ENCODE measurements at places on chromosomes 5 and 9.

DNA sequence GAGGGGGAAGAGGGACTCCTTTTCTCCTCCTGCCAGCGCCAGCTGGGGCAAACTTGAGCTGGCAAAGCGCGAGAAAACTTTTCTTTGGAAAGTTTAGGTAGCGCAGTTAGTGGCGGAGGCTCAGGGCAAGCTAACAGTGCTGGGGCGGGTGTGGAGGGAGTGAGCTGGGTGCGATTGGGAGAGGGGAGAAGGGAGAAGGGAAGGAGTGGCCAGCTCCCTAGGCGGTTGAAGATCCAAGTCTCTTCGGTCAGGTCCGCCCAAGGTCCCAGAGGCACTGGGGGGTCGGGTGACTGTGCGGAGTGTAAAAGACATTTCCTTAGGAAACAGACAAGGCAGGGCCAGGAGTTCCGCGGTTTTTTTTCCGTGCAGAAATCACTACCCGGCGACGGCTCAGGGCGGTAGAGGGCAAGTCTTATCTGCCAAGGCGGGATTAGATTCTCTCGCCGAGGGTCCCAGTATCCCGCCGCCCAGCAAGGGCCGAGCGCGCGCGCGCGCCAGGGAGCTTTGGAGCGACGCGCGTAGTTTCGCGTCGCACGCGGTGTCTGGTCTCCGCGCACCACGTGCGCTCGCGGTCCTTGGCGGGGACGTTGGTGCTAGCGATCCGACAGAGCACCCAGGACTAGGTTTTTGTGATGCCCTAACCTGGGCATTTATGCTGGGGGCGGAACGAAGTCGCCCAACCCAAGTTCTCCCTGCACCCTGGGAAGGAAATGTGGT lies 33.6 kb upstream of the NFIB start:
- no peak for DNase-seq

DNA sequence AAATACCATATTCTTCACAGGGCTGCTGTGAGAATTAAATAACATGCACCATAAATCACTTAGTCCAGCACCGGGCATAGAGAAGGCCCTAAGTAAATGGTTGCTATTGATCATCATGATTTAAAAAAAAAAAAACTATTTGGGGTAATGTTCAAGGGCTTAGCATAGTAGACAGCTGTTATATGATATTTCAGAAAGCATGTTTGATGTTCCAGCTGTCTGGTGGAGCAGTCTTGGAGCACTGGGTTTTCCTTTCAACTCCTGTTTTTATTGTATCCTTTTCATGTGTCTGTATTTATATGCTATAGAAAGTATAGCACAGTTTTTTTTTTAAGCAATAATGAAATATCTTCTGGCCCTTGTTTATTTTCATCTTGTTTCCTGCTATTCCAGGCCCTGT lies 28.0 kb upstream of the TOMM5 start:
- no peak for DNase-seq

- peak; percentile 80 for DNase-seq
Measured at GRCh38 chr9:126398403-126399058, 71.9 kb downstream of the MVB12B start.

GRCh38 chr9:69857131-69857530 lies 36.5 kb downstream of the CFAP95 start:
- no peak for DNase-seq

DNA sequence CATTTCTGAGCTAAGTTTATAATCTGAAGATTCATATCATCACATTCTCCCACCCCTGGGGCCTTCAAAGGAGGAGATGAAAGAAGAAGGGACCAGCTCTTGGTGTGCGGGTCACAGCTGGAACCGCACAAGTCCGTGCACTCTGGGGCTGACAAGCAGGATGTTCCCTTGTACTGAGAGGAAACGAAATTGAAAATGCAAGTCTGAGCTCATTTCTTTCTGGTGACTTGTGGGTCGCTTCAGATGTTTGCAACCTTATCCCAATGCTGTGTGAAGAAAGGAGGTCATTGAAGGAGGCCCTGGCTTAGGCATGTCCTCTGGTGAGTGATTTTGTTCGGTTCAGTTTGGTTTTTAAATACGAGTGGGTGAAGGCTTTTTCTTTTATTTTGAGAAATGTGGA lies 59.6 kb downstream of the C9orf152 start:
- DNase-seq: peak; percentile 75

Data from RPMI8226 (cell line).